Stimulated activated CD8-positive, alpha-beta memory T cell treated with anti-CD3 and anti-CD28 coated beads, Interleukin-15, amount 100 ng/mL, for 24 hours (primary cell): ENCODE measurements at places on chromosomes 2 and 18.

GRCh38 chr18:56565551-56566345 lies 72.6 kb downstream of the TXNL1 start:
- no peak for DNase-seq

DNA sequence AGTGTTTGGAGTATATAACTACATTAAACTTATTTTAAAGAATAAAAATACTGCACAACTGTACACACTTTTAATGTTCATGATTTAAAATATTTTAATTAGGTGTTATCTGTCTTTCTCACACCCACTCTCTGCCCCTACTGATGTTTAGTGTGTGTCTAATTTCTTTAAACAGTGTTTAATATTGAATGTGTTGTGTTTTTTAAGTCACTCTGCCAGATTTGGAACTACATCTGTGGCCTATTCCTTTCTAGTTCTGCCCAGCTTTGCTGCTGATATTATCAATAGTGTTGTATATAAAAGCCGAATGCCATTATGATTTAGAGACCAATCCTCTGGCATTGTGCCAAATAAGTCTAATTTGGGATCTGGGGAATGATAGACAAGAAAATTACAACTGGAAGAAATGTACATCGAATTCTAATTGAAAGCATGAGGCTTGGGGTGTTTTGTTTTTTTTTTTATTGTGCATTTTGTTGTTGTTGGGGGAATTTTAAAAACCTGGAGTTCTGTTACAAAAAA lies 398.0 kb downstream of the CPS1 start:
- DNase-seq: no peak

DNA sequence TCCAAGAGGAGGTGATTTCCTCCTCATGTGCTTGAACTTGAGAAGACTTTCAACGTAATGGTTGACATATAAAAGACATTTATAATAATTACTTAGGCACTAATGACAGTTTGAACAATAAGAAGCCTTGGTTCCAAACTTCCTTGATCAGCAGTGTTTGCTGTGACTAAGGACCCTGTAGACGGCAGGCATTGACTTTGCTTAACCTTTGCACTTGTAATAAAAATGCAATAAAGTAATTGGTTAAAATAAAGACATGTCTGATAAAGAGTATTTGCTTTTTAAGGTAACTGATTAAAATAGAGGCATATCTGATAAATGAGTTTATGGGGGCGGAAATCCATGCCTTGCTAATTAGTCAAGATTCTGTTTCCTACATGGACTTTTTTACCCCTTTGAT lies 82.2 kb upstream of the ST8SIA3 start:
- DNase-seq: no peak

DNA sequence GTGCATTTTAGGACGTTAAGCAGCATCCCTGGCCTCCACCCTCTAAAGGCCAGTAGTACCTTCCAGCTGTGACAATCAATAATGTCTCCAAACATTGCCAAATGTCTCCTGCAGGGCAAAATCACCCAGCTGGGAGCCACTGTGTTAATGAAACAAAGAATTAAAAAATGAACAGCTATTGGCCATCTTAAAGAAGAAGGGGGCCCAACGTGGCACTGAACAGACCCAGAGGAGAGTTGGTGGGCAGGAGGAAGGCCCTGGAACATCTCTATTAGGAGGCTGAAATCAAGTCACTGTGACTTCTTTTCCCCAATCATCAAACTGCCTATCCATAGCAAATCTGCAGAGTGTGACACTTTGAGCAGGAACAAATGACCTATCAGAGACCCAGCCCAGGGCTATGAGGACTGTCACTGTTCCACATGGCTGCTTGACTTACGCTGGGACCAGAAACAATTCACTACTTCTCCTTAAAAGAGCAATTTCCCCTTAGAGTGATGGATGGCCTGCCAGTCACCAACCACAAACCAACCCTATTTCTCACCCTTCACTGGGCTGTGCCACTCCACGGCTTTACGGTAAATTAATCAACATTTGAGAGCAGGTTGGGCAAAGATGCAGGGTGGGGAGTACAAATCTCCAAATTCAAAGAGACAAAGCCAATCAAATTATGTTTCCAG lies 35.2 kb upstream of the TEX51 start:
- no peak for DNase-seq

DNA sequence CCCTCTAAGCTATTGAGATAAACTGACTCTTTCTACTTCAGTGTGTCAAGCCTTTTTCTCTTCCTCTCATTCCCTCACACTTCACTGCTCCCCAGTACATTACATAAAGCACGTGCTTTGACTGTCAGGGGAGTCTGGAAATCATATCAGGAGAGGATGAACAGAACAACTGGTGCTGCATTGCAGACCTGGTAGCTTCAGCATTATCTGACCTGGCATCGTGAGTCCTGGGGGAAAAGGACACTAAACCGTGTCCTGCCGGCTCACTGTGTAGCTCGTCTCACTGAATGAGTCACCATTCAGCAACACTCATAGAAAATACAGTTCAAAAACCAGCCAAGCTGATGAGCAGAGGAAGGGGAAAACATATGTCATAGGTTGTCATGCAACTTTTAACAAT lies 108.5 kb upstream of the UNC80 start:
- no peak for DNase-seq

GRCh38 chr2:24434541-24434940 lies 56.5 kb upstream of the NCOA1 start:
- DNase-seq: no peak

- no peak for DNase-seq
Observed at GRCh38 chr18:70425236-70425635, 136.4 kb downstream of the SOCS6 start.

GRCh38 chr2:13818002-13818401 lies 814.5 kb upstream of the LRATD1 start:
- DNase-seq: no peak

DNA sequence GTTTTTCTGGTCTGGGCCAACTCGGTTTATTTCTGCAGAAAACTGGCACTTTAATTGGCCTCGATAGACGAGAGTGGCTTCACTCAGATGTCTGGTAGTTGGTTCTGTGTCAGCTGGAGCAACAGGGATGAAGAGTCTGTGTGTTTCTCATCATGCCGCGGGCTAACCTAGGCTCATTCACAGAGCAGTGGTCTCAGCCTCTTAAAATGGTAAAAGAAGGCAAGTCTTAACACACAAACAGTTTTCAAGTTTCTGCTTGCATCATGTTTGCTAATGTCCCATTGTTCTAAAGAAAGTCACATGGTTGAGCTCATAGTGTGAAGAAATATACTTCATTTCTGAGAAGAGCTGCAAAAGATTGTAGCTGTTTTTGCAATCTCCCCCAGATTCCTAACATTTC lies 37.5 kb upstream of the ANXA4 start:
- DNase-seq: no peak

DNA sequence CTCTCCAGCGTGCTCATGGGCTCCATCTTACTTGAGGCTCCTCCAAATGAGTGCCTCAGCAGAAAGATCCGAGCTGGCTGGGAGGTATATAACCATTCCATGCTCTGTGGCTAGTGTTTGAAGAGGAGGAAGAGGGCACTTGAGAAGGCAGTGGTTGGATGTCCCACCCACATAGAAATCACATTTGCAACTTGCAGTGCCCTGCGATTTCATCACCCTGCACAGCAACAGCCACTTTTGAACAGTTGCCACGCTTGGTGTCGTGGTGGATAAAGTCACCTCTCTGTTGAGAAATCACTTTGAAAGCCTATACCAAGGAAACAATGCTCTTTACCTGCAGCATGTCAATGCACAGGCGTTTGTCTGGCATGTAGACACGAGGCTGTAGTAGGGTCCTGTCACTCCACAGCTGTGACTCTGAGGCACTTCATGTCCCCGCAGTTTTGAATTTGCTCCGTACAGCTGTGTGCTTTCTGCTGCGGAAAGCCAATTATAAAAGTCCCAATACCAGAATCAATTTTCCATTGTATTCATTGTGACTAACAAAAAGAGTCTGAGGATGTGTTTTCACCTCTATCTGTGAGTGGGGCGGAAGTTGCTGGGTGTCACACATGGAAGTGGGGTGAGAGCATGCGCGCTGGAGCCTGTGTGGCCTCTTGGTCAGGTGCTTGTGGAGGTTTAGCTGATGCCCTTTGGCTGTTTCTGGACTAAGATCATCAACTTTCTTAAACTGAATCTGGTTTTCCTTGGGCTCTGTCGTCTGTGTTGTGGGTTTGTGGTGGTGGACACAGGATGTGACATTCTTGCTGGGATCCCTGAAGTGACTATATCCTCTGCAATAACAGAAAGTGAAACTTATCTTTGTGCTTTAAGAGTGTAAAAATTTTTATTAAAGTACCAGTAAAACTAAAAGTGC lies 2.8 kb downstream of the CNDP2 start:
- peak; percentile 49 for DNase-seq

DNA sequence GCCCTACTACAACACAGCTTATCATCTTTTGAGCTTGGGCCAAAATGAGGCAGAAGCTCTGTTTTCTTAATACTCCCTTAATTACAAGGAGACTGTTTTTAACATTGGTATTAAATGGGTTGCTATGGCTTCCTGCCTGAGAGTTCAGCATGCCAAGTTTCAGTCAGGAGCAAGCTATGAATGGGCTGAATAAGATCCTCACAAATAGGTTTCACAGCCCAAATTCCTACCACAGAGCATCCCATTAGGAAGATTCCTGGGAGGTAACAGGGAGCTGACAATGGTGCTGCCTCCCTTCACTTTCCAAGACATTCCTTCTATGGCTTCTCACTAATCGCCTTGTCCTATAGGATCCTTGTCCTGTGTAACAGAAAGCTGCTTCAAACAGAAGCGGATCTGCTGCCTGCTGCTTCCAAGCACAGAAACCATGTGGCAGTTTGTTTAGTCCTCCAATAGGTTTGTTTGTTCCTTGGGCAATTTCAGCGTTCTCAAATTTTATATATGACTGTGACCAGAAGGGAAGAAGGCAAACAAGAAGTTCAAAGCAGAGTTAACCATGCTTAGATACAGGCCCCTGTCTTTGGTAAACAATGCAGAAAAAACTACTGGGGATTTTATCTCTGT lies 70.9 kb downstream of the NCKAP5 start:
- DNase-seq: no peak

- no peak for DNase-seq
Observed at GRCh38 chr2:43269074-43269572, 42.7 kb upstream of the ZFP36L2 start.

GRCh38 chr2:237978058-237978712 lies 11.4 kb downstream of the UBE2F start:
- DNase-seq: no peak

DNA sequence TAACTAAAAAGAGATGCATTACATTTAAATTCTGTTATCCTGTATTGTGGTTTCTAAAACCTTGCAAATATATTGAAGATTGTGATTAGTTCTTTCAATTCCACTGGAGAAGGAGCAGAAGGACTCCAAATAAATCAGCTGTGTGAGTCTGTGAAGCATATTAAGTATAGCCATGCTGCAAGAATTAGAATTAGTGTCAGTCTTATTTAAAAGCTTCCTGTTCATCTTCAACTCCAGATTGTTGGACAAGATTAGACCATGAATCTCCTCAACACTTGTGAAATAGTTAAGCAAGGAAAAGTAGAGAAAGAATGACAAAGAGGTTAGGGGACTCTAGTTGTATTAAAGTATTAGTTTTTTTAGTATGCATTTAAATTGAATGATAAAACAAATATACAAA lies 92.5 kb upstream of the LRP1B start:
- DNase-seq: no peak

GRCh38 chr2:200756618-200757321 lies 54.9 kb upstream of the BZW1 start:
- no peak for DNase-seq

DNA sequence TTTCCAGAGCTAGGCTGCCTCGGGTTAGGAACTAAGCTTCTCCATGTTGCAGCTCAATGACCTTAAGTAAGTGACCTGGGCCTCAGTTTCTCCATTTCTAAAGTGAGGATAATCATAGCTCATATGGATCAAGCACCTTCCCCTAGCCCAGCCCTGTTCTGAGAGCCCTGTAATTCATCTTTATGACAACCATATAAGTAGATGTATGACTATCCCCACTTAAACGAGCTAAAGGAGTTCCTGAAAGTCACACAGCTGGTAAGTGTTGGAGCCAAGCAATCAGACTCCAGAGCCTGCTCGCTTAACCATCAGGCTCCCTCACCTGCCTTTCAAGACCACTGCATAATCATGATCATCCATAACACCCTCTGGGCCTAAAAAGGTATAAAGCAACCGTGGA lies 135.4 kb downstream of the SP3 start:
- DNase-seq: no peak

DNA sequence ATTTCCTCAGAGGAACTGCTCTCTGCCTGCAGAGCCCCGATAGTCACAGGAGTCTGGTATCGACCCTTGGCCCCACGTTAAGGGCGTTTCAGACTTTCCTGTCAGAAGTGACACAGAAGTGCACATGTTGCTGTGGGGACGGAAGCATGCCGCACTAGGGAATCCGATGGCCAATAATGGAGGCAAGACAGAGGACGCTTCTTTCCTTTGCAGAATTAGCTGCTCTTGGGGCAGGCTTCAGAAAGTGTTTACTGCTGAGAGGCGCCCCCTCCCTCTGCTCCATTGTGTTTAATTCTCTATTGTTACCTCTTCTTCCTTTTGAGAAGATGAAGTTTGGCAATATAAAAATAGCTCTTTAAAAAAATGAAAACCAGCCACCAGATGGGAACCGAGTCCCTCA lies 118.6 kb upstream of the EML6 start:
- DNase-seq: no peak

- DNase-seq: no peak
Observed at GRCh38 chr18:45727068-45727467, 3.1 kb downstream of the SLC14A1 start.

- no peak for DNase-seq
Observed at GRCh38 chr2:170533156-170533555, 182.0 kb upstream of the SP5 start.

GRCh38 chr2:214130114-214130513 lies 280.7 kb upstream of the VWC2L start:
- no peak for DNase-seq

GRCh38 chr2:24463271-24463670 lies 27.8 kb upstream of the NCOA1 start:
- no peak for DNase-seq

DNA sequence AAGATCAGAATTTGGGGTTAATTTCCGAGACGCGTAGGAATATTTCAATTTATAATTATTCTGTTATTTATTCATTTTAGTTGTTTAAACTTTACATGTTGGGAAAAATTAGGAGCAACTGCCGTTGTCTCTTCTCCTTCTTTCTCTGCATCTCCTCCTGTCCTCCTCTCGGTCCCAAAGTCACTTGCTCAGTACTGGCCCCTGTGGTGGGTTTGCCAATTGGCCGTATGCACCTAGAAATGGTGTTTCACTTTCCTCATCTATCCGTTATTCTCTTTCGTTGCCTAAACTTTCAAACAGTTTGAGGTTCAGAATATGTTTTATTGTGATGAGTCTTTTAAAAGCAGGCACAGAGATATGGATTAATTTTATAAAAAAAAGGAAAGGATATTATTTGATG lies 517.9 kb downstream of the PLCL1 start:
- DNase-seq: no peak

GRCh38 chr18:9055185-9055584 lies 47.3 kb upstream of the NDUFV2 start:
- DNase-seq: no peak

- no peak for DNase-seq
Observed at GRCh38 chr2:241035142-241035817, 36.9 kb downstream of the SNED1 start.

GRCh38 chr2:170361090-170361936 lies 183.4 kb downstream of the MYO3B start:
- peak; percentile 10 for DNase-seq
